ENCODE measurements at places on chromosomes 5 and 9.

GRCh38 chr5:17737092-17737491 is 102.8 kb downstream of the TAF11L14 start:
- no peak for DNase-seq

GRCh38 chr5:169511708-169512107 is 71.9 kb upstream of the SPDL1 start:
- DNase-seq = no peak

- DNase-seq = no peak
Observed at GRCh38 chr9:33350310-33350709, 52.1 kb downstream of the AQP7 start.

DNA sequence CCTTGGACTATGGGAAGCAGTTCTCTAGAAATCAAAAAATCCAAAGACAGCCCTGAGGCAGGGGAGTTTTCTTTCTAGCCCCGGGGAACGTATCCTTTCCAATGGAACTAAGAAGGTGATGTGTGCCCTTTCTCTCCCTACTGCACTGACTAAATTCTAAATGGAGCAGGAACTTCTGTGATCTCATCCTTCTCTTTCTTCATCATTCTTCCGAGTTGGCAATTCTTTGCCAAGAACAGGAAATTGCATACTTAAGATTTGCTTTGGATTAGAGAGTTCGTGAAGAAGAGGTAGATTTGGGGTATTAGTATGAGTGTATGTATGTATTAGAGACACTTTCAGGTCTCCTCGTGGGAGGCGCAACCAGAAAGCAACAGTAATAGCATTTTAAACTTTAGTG is 178.0 kb upstream of the PIK3R1 start:
- no peak for DNase-seq

DNA sequence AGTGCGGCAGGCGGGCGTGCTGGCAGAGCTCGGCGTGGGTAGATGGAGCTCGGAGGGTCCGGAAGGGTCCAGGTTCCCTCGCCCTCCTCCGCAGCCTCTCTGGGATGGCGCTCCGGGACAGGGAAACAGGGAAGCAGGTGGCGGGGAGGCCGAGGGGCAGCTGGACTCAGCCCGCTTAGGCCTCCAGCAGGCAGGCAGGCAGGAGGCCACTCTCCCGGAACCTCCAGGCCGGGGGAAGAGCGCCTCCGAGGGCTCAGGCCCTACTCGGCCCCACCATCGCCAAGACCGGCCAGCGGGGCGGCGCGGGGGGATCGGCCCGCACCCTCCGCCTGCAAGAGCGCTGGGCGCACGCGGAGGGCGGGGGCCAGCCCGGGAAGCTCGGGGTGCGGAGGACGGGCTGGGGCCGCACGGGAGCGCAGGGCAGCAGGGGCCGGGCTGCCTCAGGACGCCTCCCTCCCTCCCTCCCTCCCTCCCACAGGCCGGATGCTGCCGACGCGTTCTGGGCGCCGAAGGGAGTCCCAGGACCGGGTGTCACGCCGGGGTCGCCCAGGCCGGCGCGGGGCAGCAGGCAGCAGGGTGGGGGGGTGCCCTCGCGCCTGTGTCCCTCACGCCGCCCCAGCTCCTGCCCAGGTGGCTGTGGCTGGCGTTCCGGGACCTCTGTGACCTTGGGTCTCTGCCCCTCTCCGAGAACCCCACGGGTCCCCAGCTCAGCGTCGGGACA is 977 bp downstream of the MGAT4B start:
- DNase-seq = no peak

GRCh38 chr5:78534148-78534904 is 114.2 kb downstream of the LHFPL2 start:
- DNase-seq = no peak

GRCh38 chr9:96149533-96150280 is 152.3 kb downstream of the HSD17B3 start:
- DNase-seq = no peak

- DNase-seq = no peak
Observed at GRCh38 chr9:131297903-131298302, 8.4 kb downstream of the PLPP7 start.

All from stimulated activated CD8-positive, alpha-beta memory T cell treated with anti-CD3 and anti-CD28 coated beads, Interleukin-15, amount 100 ng/mL, for 24 hours (primary cell).